Tibial nerve (tissue), 4 donors: ENCODE measurements at places on chromosomes 7 and 10.

DNA sequence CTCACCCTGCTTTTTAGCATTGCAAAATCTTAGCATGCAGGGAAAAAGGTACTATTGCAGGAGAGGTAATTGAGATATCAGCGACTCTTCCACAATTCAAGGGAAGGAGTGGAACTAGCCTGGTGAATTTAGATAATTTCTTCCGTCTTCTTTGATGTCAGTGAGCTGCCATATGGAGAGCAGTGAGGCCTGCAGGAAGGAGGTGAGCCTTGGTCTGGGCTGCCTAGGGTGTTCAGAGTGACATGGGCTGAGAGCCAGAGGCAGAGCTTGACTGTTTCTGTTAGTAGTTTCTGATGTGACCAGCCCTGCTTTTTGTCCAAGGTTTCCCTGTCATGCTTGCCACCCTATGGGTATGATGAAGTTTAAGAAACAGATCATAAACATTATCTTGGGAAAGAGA is 28.6 kb downstream of the KAT6B start:
- no peak for DNase-seq

DNA sequence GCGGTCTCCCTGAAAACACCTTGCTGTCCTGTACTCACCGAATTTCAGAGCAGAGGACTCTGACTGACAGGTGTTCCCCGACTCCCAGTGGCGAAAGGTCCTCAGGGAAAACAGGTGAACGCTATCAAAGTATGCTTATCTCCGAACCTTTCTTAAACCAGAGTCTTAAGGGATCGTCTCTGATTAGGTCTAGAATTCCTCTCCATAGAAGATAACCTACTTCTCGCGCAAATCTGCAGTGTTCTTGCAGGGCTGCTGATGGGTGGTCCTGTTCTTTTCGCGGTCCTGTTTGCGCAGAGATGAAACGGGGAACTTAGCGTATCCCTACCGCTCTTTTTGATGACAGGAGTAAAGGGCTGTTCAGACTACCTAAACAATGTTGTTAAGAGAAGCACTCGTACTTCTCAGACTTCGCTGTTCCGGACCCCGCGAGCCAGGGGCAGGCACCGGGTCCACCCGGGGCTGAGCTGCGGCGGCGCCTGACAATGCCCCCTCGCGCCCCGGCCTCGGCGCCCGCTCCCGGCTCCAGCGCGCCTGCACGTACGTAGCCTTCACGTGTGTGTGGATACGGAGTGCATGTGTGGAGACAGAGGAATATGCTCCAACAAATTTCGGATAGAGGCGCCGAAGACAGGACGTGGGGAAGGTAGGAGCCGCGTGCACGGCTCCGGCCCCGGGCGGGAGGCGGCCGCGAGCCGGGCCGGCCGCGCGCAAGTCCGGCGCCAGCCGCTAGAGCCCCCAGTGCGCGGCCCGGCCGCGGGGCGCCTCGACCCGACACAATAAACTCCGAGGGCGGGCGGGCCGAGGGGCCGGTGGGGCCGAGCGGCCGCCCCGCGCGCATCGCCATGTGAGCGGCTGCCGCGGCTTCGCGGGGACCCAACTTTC is 766 bp upstream of the ZMYND11 start:
- DNase-seq = no peak

GRCh38 chr7:54964136-54964535 is 54.7 kb upstream of the EGFR start:
- DNase-seq = no peak

DNA sequence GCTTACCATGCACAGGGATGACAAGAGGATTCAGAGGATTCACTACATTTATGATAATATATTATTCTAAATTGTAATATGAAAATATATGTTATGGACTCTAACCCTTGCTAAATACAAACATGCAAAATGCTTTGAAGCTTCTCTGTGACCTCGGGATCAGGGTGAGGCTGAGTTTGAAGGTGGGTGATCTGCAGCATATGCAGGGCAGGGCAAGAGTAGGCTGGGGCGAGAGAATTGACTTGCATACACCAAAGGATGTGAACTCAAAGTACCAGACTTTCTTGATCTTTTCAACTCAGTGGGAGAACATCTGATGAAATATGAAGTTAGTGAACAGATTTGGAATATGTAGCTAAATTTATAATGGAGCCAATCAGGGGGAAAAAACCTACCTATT is 57.0 kb downstream of the GPR158 start:
- DNase-seq = no peak

DNA sequence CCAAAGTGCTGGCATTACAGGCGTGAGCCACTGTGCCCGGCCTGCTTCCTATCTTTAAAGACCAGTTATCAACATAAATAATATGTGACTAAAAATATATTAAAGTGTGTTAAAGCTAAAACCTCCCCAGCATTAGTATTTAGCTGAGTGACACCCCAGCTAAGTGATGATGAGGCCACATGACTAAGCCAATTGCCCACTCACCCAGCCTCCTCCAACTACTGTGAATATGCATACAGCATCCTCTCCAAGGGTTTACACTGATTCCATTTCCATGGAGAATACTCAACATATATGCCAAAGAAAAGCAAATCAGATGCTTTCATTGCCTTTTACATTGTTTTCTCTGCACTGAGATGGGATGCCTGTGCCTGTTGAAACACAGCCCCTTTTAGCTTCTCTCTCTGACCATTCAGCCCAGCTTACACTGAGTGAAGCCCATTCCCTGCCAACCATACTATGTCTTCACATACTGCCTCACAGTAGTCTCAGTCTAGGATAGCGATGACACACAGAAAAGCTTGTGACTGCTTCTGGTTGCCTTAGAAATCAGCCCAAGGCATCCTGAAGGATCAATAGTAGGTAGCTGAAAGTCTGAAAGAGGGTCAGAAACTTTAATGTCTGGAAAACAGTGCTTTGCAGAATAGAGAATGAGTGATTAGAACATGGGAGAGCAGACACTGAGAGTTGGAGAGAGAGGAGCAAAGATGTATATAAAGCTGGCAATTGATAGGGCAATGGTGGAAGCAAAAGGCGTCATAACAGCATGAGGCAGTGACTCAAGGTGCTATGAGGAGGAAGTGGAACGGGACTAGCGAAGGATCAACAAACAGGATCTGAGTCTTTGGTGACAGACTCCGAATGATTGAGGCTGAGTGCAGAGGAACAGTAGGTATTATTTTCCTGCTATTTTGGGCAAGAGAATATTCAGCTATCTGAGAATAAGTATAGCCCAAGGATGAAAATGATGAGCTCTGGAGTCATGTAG is 19.8 kb upstream of the ATE1 start:
- no peak for DNase-seq

DNA sequence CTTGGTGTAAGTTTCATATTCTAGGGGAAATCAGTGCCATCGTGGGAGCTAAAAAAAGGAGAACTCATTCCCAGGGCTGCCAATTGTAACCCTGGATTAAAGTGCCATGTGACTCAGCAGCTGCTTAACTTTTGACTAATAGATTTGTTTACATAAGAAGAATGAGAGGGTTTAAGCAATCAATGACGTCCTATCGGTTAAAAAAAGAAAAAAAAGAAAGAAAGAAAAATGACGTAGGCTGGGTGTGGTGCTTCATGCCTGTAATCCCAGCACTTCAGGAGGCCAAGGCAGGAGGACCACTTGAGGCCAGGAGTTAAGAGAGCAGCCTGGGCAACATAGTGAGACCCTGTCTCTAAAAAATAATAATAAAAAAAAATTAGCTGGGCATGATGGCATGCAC is 116.2 kb upstream of the AFAP1L2 start:
- DNase-seq = no peak

DNA sequence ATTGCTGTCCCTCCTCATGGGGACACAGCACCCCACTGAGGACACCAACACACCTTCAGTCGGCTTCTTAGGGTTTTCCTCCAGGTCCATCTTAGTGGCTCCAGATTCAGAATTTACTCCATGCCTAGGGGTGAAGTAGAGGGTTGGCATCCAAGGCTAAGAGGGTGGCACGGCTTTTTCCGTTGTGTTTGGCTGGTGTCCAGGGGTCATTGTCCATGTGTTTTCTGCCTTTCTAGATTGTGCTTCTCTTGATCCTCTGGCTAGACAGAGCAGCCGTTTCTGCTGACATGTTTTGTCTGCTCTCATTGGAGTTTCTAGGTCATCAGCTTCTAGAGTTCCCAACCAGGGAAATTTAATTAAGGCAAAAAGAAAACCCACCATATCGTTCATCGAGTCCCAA is 291.6 kb upstream of the CELF2 start:
- DNase-seq = no peak

- no peak for DNase-seq
Observed at GRCh38 chr10:132110713-132111112, 45.0 kb downstream of the JAKMIP3 start.

- no peak for DNase-seq
Observed at GRCh38 chr10:62554632-62555199, 180.5 kb downstream of the ZNF365 start.

DNA sequence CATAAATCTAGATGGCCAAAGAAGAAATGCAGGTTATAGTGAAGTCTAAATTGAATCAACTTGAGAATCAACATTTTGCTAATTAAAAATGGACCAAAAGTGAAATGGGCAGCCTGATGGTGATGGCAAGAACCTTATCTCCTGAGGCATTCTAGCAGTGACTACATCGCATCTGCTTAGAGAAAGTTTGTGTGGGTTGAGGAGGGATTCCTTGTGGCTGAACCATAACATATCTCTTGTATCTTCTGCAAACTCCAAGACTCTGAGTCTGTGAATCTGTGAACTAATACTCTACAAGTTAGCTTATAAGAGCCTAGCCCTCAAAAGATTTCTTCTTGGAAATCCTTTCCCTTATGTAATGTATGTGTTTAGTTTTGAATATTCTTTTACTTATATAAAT is 85.6 kb downstream of the PRKG1 start:
- DNase-seq = no peak

GRCh38 chr7:155800741-155801267 is 11.5 kb downstream of the SHH start:
- no peak for DNase-seq
